ENCODE measurements at places on chromosomes 4 and X.

DNA sequence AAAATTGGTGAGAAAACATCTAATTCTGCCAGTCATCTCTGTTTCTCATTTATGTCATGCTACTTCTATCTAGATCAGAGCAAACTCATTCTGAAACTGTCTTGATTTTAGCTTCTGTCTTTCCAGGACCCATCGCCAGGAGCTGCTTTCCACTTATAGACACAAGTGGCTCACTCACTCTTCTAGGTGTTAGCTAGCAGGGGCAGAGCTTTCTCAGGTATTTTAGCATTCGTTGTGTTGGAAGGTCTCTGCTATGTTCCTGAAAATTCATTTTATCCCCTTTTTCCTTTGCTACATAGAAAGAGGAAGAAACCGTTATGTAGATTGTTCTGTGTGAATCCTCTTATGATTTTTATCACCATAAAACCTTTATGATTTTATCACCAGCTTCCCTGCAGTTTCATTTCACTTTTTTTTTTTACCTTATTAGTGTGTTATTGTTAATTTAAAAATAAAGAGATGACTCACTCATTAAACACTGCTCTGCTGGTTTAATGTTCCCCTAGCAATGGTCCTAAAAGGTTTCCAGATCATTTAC, 246.6 kb upstream of the AADAT start:
- DNase-seq = no peak

DNA sequence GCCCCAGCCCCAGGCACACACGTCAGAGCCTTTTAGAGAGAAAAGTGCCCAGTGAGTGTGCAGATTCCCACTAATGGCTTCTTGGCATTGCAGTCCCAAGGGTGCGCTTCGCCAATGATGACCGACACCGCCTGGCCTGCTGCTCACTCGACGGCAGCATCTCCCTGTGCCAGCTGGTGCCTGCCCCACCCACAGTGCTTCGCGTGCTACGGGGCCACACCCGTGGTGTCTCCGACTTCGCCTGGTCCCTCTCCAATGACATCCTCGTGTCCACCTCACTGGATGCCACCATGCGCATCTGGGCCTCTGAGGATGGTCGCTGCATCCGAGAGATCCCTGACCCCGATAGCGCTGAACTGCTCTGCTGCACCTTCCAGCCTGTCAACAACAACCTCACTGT, 2.9 kb downstream of the WDR13 start:
- no peak for DNase-seq

- peak; percentile 39 for DNase-seq
Observed at GRCh38 chrX:107775734-107776511, at the start of gene TSC22D3. Gene TSC22D3, minus strand, starts transcription at chrX:107775787. Its CDS starts 368 bp downstream, at chrX:107775419.

DNA sequence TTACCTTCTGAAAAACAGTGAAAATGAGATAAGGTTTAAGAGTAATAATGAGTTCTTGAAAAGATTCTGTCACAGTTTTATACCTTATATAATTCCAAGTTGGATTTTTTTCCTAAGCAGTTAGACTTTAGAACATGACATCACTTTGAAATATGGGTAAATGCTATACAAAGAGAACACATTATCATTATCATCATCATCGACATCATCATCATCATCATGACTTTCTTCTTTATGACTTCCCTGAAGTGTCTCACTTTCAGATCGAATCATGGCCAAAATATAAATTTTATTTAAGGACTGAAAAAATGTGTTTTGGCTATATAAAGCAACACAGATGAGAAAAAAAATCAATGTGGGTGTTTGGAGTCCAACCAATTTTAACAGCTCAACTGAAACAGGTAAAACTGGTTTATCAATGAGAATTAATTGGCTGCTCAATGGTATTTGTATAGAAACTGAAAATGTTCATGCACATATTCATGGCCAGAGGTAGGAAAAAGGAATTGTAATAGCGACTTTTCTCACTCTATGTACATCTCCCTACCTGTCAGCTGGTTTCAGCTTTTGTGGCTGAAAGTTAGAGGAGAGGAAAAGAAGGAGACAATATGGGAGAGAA, 243.1 kb upstream of the GPC4 start:
- no peak for DNase-seq

GRCh38 chr4:101251261-101251660, 96.1 kb downstream of the PPP3CA start:
- no peak for DNase-seq

DNA sequence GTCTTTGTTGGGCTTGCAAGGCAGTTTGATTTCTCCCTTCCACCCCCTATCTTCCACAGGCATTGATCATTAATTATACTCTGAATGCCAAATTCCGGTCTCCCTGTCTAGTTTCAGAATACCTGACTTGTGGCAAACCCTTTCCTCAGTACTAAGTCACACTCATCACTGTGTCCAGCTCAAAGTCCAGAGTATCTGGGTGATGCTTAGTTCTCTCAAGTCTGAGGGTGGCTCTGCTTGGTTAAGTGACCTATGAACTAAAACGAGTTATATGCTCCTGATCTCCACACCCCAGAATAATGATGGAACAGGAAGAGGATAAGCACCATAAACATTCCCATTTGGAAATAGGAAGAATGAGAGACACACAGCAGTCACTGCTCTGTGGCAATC, 6.5 kb downstream of the SMIM9 start:
- no peak for DNase-seq

- DNase-seq = peak; percentile 16
Observed at GRCh38 chrX:132612821-132613564, 124.2 kb upstream of the MBNL3 start.

DNA sequence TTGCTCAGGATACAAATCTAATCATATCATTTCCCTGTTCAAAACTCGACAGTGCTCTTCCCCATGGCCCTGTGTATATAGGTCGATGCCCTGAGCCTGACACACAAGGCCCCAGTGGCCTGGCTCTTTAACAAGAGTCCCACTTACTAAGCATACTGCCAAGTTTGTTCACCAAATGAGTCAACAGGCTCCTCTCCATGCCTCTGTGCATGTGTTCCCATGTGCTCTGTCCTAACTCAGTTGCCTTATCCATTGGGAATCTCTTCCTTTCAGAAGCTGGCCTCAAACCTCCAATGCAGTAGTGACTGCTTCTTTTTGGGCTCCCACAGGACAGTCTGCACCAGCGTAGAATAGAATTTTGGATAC, 18.9 kb upstream of the CXCR3 start:
- DNase-seq = no peak

- DNase-seq = no peak
Observed at GRCh38 chrX:154043003-154043763, 23.5 kb upstream of the IRAK1 start.

DNA sequence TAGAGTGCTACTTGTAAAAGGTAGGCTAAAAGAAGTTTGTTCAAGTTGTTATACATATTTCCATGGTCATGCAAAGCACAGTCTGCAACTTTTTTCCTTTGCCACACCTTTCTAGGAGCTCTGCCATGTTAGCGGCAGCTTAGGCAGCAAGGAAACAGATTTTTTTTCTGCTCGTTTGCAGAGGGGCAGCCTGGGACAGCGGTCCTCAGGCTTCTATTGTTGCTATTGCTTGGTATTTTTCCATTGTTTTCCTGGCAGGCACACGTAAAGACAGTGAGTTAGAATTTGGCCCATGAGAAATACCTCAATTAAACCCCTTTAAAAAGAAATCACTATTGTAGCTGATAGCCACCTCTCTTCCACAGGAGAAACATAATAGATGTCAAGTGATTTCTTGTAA, 391.4 kb downstream of the SH2D1A start:
- no peak for DNase-seq

DNA sequence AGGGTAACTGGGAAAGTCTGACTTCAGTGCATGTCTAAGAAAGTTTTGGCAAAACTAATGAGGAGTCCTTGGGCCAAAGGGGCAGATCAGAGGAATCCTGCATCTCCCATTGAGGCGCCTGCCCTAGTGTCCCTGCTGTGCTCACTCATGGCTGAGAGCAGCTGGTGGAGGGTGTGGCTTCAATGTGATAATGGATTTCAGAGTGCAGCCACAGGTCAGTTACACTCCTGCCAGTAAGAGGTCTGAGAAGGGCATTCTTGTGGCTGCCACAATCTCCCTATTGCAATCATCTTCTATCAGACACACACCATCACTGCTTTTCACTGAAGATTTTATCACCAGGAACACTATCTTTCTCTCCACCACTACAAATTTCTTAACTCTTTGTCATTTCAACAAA, 457.1 kb downstream of the MID1IP1 start:
- DNase-seq = no peak

- DNase-seq = no peak
Observed at GRCh38 chr4:8353912-8354453, 84.4 kb downstream of the HTRA3 start.

GRCh38 chr4:86250619-86251018, 109.2 kb downstream of the MAPK10 start:
- no peak for DNase-seq

- no peak for DNase-seq
Observed at GRCh38 chr4:40124690-40125089, 68.0 kb downstream of the N4BP2 start.

- no peak for DNase-seq
Observed at GRCh38 chr4:181611033-181611711, 632.0 kb upstream of the TENM3 start.

DNA sequence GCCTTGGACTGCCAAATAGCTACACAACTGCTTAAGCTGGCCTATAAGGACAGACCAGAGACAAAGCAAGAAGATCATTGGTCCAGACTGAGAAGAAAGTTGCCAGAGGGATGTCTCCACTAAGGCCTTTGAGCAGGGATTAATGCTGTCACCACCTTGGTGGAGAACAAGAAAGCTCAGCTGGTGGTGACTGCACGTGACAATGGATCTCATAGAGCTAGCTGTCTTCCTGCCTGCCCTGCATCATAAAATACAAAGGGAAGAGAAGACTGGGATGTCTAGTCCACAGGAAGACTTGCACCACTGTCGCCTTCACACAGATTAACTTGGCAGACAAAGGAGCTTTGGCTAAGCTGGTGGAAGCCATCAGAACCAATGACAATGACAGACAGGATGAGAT, 40.5 kb upstream of the FAM120C start:
- DNase-seq = no peak

Data from stimulated activated CD4-positive, alpha-beta T cell treated with anti-CD3 and anti-CD28 coated beads, Interleukin-4, amount 100 ng/mL, for 48 hours (primary cell).